Hippocampal formation (tissue), 2 donors: ENCODE measurements at places on chromosomes 4 and X.

DNA sequence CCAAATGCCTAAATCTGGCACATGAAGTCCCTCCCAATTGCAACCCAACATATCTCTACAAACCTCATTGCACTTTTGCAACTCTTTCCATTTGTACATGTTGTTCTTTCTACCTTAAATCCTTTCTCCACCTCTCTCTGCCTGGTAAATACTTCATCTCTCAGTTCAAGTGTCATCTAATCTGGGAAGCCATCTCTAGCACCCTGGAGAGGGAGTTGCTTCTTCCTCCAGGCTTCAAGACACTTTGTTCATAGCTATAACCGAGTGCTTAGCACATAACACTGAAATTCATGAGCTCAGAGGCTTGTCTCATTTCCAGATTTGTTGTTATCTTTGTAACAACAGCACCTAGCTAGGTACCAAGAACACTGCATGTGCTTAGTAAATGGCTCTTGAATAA, 114.8 kb upstream of the NAP1L5 start:
- no peak for DNase-seq

DNA sequence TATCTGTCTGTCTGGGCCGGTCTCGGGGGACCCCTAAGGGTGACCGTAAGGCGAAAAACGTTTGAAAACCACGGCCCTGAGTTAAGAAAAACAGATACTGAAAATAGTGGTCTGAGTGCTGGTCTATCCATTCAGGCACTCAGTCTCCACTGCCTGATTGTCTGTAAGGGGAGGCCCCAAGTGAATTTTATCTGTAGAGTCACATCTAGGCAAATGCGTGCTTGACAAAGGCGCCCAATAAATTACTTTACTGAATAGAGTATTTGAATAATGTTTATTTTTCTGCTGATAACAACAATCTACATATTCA, 465 bp downstream of the HNRNPH2 start:
- no peak for DNase-seq

DNA sequence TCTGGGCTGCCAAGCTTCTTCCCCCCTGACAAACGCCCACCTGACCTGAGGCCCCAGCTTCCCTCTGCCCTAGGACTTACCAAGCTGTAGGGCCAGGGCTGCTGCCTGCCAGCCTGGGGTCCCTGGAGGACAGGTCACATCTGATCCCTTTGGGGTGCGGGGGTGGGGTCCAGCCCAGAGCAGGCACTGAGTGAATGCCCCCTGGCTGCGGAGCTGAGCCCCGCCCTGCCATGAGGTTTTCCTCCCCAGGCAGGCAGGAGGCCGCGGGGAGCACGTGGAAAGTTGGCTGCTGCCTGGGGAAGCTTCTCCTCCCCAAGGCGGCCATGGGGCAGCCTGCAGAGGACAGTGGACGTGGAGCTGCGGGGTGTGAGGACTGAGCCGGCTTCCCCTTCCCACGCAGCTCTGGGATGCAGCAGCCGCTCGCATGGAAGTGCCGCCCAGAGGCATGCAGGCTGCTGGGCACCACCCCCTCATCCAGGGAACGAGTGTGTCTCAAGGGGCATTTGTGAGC, 37.0 kb downstream of the HTRA3 start:
- DNase-seq: no peak

- no peak for DNase-seq
Observed at GRCh38 chr4:38612646-38613414, 51.2 kb upstream of the KLF3 start.

DNA sequence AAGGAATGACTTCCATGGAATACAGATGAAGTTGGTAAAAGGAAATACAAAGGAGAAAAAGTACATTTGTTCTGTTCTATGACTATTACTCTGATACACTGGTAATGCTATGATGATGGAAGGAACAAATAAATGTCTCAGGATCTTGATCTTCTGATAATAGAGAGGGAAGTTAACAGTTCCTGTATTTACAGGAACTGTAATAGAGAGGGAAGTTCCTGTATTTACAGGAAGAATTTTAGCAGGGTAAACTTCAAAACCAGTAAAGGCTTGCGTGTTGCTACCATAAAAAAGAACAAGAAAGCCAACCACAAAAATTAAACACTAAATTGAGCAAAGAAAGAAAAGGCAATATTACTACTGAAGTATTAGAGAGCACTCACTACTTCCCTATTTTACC, 91.7 kb upstream of the HPGD start:
- DNase-seq: no peak

- DNase-seq: no peak
Observed at GRCh38 chrX:150454083-150454482, 91.0 kb downstream of the MAMLD1 start.

DNA sequence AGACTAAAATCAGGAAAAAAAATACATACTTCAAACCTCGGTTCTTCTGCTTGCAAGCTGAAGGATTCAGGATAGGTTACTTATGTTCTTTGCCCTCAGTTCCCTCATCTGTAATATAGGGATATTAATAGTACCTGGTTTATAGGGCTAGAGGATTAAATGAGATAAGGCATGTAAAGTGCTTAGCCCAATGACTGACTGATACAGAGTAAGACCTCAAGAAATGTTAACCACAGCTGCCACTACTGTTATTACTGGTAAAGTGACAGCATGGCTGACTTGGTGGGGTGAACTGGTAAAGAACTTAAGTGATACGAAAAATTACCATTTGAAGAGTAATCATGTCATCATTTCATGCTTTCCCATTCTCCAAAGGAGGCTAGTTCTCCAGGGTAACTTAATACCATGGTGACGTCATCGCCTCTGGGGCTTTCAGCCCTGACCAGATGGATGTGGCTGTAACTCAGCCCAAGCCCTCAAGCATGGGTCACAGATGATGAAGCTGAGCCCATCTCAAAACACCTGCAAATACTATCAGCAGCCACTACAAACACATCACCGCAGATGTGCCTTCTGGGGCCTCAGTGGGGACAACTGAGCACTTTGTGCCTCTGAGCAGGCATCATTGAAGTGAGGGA, 44.5 kb upstream of the SCML1 start:
- DNase-seq: no peak

GRCh38 chr4:141153751-141154510, 20.7 kb upstream of the RNF150 start:
- no peak for DNase-seq

DNA sequence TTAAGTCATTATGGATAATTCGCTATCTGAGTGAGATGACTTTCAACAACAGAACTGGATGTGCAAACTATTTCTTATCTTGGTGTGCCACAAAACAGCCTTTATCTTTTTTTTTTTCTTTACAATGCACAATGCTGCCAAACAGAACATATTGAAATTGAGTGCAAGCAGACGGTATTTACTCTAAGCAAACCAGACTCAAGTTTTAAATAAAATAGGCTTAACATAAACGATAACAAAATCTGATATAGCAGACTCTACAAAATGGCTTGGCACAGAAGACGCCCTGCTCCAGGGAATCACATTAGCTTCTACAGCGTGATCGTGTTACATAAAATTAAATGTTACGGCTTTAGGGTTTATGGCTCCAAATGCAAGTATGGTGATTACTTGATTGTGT, 9.6 kb upstream of the STK32B start:
- no peak for DNase-seq

DNA sequence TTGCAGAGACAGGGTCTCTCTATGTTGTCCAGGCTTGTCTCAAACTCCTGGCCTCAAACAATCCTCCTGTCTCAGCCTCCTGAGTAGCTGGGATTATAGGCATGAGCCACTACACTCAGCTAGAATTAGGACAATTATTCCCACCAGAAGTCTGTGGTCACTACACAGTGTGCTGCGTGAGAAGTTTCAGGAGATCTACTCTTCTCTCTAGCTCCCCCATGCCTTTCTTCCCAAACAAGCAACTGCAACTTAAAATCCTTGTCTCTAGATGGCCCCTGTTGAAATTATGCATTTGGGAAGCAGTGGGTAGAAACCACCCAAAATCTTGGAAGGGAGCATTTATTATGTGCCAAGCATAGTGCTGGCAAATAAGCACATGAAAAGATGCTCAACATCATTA, 21.1 kb upstream of the MAP7D3 start:
- DNase-seq: no peak

GRCh38 chr4:118904418-118904817, 15.8 kb downstream of the SYNPO2 start:
- DNase-seq: no peak

DNA sequence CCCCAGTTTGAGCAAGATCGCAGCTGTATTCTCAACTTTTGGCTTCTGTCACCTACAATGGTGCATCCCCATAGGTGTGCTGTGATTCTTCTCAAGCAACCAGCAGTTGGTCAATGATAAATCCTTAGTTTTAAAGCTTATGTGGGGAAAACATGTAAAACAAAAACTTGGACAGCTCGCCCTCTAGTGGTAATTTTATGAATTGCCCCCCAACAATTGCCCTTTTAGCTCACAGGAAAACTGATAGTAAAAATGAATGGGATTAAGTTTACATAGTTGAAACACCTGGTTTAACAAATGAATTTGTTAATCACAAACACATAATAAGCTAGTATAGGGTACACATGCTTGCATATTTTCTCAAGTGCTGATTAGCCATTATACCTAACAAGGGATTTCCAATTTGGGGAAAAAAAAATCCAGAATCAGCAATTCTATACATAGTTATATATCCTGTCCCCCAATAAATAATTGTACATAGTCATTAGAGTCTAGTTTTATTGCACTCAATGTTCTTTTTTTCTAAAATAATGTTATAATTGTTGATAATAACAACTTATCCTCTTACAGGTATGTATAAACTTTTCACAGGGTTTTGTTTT, 30.1 kb downstream of the TEX13A start:
- DNase-seq: no peak

DNA sequence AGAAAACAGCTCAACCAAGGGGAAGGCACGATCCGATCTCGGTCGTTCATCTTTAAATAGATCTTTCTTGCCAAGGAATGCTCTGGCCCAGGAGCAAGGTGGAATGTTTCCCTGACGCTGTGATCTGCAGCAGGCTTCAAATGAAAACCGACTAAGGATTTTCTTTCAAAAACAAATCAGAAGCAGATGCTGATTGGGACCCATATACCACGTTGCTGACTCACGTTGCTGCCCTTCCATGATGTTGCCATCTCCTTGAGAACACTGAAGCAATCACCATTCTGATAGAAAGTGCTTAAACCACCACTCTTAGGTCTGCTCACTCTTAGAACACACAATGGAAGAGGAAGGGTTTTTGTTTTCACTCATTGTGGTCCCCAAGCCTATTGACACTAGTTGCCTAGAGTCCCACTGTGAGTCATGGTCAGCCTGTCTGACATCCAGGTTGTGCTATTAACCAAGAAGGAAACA, 26.1 kb downstream of the LAMTOR3 start:
- no peak for DNase-seq

DNA sequence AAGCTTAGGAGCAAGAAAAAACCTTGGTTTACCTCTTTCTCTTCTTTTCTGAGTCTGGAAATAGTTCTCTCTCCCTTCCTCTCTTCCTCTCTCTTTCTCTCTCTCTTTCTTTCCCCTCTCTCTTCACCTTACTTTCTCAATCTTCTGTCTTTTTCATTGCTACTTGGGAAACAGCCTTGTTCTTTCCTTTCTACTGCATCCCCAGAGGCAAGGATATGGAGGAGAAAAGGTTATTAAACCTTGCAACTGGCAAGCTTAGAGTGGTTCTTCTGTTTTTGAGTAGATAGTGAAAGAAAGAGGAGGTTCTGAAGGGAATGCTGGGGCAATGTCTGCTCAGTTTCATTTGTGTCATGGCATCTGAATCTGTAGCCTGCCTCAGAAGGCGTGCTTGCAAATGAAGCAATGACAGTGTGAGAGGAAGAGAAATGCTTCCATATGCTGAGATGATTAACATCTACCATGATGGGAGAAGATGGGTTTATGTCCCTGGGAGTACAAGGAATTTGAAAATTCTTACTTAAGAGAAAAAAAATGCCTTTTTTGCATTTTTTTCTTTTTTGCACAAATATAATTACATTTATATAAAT, 190.6 kb downstream of the CEP135 start:
- DNase-seq: no peak

GRCh38 chr4:24885342-24885741, 27.5 kb downstream of the CCDC149 start:
- no peak for DNase-seq

GRCh38 chrX:68942104-68942503, 113.3 kb downstream of the EFNB1 start:
- DNase-seq: no peak

DNA sequence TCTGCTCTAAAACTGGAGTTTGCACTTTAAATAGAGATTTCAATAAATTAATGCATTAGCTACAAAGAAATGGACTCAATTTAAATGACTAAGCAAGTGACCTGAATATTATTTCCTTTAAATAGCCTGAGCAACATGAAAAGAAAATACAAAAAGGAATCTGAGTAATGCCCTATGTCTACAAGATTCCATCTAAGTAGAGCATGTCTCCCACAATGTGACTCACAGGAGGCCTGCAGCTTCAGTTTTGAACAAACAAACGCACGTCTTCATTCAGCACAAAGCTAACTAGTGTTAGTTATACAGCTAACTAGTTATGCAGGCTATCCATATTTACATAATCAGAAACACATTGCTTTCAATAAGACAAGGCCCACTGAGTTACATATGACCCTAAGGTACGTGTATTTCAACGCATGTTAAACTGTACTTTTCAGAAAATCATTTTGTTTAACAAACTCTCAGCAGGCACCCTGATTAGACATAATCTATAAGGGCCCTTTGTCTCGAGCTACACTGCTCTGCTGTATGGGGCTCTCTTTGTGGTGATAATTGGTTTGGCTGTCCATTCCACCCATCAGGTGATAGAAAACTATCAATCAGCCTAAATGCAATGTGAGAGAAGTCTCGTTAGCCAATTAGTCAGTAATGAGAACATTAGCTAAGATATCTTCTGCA, 116.5 kb downstream of the MAML3 start:
- DNase-seq: no peak

DNA sequence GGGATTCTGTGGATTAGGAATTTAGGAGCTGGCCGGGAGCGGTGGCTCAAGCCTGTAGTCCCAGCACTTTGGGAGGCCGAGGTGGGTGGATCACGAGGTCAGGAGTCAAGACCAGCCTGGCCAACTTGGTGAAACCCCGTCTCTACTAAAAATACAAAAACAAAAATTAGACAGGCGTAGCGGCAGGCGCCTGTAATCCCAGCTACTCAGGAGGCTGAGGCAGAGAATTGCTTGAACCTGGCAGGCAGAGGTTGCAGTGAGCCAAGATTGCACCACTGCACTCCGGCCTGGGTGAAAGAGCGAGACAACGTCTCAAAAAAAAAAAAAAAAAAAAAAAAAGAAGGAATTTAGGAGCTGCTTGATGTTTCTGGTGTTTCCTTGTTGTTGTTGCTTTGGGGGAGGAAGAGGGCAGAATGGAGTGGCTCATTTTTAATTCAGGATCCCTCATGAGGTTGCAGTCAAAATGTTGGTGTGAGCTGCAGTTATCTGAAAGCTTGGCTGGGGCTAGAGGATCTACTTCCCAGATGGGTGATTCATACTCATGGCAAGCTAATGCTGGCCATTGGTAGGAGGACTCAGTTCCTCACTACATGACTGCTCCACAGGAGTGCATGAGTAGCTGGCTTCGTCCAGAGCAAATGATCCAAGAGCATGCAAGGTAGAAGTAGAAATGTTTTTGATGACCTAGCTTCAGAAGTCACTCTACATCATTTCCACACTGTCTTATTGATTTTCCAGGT, 26.5 kb upstream of the JADE1 start:
- no peak for DNase-seq
